ENCODE measurements at places on chromosomes 1 and 21. TPM values are rescaled to one million over a fixed set of nuclear protein-coding genes. Genes with fewer than 3 reads are reported as not detected.

DNA sequence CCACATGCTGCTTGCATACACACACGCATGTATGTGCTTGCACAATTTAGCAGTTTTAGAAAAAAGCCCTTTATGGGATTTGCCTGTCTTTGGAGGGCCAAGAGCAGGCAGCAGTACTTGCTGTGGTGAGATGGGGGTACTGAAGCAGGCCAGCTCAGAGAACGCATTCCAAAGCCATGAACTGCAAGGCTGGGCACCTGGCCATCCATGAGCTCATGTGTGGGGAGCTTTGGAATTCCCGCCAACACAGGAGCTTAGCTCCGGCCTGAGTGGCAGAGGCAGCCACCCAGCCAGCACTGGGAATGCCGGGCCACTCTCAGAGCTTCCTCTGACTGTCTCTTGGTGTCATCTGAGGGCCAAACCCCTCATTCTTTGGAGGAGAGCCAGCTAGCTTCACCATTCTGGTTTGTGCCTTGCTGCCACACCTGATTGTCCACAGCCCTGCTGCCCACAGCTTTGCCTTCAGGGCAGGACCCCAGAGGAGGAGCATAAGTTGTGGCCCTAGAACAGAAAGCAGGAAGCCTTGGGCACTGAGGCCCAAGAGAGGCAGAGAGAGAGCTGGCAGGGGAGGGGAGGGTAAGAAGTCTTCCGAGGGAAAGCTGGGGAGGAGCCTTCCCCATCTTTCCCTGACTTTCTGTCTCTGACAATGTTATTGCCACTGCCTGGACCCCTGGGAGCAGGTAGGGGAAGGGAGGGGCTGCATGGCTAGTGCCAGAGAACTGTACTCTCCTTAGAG lies 92.1 kb upstream of the POU3F1 start:
- DNase-seq = no peak

DNA sequence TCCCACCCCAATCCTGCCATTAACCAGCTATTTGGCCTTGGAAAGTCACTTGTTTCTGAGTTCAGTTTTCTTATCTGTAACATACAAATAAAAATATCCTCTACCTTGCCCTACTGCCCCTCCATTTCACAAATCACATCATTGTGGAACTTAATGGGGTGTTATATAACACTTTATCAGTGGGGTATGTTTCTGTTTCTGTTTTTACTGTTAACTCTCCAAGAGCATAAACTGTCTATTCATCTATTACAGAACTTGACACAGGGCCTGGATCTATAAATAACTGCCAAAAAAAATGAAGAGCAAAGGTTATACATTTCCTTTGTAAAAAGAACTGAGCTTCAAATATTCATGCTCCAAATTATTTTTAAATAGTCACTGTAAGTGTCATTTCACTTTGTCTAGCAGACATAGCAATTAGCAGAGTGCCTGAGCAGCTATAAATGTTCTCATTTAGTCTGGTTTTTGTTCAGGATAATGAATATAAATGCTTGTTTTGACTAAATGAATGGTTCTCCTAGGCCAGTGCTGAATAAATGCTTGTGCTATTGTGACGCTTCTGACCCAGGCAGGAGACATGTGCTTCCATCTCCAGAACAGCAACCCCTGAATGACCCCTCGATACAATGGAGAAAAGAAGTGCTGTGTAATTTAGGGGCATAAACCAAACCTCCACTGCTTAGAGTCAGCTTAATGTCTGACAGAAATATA lies 7.4 kb downstream of the PIGM start:
- DNase-seq = no peak

DNA sequence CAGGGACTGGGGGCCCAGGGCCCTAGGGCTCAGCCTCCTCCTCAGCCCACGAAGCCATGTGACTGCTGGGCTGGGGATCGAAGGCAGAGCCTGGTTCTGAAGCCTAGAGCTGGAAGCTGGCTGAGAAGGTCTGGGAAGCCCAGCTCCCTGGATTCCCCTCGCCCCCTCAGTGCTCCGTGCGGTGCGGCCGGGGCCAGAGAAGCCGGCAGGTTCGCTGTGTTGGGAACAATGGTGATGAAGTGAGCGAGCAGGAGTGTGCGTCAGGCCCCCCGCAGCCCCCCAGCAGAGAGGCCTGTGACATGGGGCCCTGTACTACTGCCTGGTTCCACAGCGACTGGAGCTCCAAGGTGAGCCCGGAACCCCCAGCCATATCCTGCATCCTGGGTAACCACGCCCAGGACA lies 9.1 kb downstream of the ADAMTSL4 start:
- DNase-seq = no peak

DNA sequence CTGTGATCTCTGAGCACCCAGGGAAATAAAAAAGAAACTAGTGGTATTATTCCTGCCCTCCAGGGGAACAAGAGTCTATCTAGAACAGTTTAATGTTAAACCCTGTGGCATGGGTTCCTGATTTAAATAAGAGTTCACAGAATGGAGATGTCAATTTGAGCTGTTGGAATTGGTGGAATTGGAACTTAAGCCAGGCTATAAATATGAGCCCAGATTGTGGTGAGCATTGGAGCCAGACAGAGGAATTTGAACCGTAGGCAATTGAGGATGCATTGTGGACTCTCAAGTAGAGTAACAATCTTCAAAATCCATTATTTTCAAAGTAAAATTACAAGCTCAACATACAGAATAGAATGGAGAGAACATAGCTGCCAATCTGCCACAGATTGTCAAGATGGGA lies 98.2 kb downstream of the NEK7 start:
- no peak for DNase-seq

GRCh38 chr1:12171206-12172041 lies 4.6 kb downstream of the TNFRSF1B start:
- no peak for DNase-seq

- DNase-seq = no peak
These were observed 663.6 kb upstream of the PLXNA2 start for GRCh38 chr1:208907790-208908189.

DNA sequence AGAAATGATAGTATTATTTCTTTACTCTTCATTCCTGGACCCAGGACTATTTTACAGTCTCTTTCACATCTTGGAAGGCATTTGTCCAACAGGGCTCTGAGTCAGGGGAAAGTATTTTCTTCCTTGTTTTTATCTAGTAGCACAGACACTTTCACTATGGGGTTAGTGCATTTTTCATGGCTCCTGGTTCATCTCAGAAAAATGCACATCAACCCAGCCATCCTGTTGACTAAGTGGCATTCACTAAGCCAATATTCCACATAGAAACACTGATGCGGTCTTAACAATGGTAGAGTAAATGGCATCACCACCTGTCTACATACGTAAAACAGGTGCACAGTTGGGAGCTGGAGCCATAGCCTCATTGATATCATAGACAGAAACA lies 87.4 kb upstream of the C1orf21 start:
- no peak for DNase-seq

GRCh38 chr1:2607641-2608091 lies 21.1 kb downstream of the PRXL2B start:
- no peak for DNase-seq

- no peak for DNase-seq
These were observed 671.7 kb downstream of the SMYD3 start for GRCh38 chr1:245835386-245835785.

DNA sequence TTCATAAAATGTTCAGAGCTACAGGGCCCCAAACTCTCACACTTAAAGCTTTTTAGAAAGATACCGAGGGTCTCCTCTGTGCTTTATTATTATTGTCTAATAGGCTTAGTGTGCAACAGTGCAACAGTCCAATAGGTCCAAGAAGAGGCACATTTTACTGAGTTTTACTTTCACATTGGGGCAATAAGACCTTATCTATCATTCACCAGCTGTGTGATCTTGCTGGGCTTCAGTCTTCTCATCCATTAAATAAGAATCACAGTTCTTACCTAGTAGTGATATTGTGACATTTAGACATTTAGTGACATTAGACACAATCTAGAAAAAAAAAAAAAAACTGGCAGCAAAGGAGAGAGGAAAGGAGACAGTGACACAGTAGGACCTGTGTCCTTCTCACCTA lies 175.8 kb upstream of the NFIA start:
- DNase-seq = no peak

CLDN14 gene
- total RNA-seq = not detected

CNIH3 gene
- not detected for total RNA-seq

ACTA1 gene
- not detected for total RNA-seq

NGF gene
- not detected for total RNA-seq

OR2L2 gene
- not detected for total RNA-seq
